ENCODE measurements at places on chromosomes 1 and 21. TPM values are rescaled to one million over a fixed set of nuclear protein-coding genes. Genes with fewer than 3 reads are reported as not detected.

DNA sequence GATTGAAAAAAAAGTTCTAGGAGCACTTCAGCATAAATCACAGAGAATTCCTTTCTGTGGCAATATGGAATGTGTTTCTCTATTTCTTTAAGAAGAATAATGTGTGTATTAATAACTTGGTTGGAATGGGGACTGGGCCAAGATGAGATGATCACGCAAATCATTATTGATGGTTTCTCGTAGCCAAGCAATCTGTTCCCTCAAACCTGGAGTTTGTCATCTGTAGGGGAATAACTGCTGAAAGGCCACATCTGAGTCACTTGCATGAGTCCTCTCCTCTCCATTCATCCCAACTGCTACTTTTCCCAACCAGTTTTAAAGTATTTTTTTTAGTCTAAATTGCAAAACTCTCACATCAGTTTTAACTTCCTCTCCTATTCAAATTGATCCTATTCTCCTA, 480.4 kb downstream of the PLPP3 start:
- DNase-seq, result no peak

DNA sequence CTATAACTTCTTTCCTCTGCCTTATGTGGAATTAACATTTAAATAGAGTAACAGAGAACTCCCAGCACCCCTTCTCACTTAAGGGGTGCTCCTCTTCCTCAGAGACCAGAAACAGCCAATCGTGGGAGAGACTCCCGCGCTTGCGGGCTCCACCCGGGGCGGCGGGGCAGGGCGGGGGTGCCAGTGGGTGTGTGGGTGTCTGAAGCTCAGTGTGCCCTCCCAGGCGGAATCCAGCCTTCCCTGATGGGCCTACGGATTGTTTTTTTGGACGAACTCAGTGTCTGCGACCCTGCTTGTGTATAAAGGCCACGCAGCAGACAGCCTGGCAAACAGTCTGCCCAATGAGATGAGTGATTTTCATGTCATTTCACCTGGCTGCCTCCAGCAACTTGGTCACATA, 6.2 kb downstream of the RCC2 start:
- DNase-seq, result no peak

- peak; percentile 66 for DNase-seq
Measured at GRCh38 chr1:242017580-242018233, 18.8 kb upstream of the MAP1LC3C start.

DNA sequence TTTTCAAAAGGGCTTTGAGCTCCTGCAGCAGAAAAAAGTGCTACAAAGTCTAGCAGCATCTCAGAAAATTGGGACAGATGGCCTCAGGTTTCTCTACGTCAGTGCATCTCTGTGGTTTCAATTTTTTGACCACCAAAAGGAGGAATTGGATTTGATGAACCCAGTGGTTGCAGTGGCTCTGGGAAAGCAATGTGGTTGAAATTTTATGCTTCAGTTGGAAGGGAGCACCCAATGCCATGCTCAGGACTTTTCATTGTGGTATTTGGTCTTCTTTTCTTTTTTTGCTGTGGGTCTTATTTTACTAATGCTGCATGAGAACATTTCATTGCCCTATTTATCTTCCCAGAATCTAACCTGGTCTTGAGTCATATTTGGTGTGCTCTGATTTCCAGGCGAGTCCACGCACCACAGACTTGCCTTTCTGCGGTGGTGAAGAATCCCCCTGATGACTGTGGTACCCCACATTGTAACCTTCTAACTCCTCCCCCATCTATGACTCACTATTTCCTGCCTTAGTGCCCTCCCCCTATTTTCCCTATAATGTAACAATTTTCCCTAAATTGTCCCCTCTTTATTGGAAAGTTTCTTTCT, 56.7 kb downstream of the S1PR1 start:
- DNase-seq, result no peak

GRCh38 chr1:37472281-37472680, 2.1 kb upstream of the ZC3H12A start:
- no peak for DNase-seq

DNA sequence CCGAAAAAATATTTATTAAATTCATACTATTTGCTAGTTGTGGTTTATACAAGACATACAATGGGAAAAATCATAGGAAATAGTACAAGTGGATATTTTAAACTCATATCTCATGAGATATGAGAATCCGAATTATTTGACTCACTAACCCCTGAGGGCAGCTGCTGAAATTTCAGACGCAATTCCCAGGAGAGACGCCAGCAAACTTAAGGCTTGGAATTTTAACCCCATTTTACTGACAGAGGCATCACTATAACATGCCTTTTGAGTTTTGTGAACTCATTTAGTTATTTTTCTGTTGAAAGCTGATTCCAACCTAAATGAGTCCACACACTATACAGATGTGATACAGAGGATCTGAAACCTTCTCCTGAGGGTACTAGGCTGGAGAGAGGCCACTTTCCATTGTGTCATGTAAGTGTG, 5.9 kb upstream of the MROH9 start:
- DNase-seq, result no peak

DNA sequence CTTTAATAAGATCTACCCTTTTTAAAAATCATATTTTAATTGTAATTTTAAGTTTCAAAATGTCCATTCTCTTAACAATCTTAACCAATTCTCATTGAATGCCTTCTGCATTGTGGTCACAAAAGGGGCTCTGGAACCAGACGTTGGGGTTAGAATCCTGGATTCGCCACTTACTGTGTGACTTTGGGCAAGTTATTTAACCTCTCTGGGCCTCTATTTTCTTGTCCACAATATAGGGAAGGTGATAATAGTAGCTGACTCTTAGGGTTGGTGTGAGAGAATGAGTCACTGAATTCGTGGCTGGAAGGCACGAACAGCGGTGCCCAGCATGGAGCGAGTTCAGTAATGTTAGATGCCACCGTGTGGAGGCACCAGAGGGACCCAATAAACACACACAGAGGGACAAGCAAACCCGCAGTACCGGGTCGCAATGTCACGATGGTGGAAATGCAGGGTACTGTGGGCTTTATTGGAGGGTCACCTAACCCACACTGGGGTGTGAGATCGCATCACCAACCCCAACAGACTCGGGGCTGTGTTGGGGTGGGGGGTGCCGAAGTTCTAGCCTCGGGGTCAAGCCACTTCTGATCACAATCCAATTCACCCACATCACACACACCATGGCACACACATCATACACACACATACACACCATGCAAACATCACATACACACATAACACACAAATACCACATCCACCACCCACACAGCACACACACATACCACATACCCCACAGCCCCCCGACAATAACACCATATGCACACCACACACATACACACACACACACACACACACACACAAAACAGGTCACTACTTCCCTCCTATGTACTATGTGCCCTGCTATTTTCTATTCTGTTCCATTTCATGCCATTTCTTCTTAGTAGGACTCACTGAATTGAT, 27.0 kb upstream of the IFNAR2 start:
- no peak for DNase-seq

GRCh38 chr1:30185313-30185712, 538.1 kb downstream of the MATN1 start:
- no peak for DNase-seq

DNA sequence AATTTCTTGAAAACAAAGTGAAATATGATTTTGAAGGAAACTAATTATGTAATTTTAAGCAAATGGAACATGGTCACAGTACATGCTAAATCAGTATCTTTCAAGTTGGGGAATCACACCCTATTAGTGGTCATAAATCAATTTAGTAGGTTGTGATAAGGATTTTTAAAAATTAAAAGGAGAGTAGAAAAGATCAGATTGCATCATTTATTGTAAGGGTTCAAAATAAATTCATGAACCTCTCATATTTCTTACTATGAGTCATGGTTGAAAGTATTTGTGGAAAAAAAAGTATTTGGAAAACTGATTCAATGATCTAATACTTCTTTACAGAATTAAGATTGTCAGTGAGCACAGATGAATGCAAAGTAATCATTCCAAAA, 14.6 kb downstream of the ADSS2 start:
- no peak for DNase-seq

DNA sequence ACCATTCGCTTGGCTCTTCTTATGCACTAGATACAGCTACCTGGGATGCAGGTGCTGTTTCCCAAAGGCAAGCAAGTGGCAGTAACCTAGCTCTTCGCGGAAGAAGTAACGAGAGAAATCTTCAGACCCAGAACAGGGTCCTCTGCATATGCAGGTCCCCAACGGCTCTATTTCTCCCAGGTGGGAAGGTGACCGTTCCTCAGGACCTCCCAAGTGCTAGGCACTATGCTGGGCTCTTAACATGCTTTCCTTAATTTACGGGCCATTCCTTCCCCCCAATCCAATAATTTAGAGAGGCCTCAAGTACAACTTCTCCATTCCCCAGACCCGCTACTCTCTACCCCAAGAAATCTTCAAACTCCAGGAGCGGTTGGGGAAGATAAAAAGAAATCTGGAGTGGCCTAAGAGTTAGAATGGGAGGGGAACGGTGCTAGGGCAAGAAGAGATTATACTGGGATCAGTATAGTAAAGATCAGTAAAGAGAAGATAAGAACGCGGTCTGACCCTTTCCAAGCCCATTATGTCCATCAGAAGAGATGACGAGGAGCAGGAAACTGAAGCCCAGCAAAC, 410 bp downstream of the TXNDC12 start:
- DNase-seq, result peak; percentile 6

- no peak for DNase-seq
Measured at GRCh38 chr21:29351691-29352090, 53.0 kb downstream of the BACH1 start.

DNA sequence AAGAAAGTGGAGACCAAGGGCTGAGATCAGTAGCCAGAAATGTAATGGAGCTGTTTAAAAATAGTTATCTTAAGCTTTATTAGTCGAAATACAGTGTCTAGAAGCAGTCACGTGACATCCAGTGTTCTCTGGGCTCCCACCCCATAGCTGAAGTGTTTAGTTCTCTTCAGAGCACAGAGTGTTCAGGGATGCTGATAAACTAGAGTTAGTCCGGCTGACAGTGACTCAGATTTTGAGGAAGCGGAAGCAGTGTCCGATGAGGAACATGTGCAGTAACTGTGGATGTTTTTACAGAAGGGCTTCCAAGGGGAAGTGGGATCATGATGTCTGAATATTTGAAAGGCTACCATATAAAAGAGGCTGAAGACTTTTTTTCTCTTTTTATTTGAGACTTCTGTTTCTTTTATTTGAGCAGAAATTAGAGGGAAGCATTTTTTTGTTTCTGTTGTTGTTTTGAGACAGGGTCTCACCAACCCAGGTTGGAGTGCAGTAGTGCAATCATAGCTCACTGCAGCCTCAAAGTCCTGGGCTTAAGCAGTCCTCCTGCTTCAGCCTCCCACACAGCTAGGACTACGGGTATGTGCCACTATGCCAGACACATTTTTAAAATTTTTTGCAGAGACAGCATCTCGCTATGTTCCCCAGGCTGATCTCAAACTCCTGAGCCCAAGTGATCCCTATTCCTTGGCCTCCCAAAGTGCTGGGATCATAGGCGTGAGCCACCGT, 124.2 kb downstream of the GALNT2 start:
- DNase-seq, result no peak

- no peak for DNase-seq
Measured at GRCh38 chr1:227006226-227006796, 66.2 kb downstream of the COQ8A start.

GRCh38 chr1:198878566-198878965, 239.7 kb downstream of the PTPRC start:
- no peak for DNase-seq

GRCh38 chr1:1020000-1020404, at the start of gene AGRN:
Gene AGRN (plus strand): TSS chr1:1020120. CDS start chr1:1020173, 53 bp downstream.
- DNase-seq, result peak; percentile 85

DNA sequence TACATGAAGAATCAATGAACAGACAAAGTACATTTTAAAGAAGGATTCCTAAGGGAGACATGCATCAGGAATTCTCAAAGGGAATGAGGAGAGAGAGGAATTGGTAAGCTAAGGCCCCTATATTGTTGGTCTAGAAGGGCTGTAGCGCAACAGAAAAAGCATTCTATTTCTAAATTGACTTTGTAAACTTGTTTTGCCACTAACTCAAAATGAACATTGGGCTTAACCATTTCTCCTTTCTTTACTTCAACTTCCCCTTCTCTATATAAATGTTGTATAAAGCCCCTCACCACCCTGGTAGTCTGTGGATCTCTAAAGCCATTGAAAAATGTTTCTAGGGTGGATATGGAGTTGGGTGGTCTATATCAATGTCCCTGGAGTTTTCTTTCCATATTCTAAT, 20.4 kb upstream of the OR6N2 start:
- no peak for DNase-seq

GRCh38 chr1:117161887-117162286, 40.3 kb upstream of the TRIM45 start:
- no peak for DNase-seq

DNA sequence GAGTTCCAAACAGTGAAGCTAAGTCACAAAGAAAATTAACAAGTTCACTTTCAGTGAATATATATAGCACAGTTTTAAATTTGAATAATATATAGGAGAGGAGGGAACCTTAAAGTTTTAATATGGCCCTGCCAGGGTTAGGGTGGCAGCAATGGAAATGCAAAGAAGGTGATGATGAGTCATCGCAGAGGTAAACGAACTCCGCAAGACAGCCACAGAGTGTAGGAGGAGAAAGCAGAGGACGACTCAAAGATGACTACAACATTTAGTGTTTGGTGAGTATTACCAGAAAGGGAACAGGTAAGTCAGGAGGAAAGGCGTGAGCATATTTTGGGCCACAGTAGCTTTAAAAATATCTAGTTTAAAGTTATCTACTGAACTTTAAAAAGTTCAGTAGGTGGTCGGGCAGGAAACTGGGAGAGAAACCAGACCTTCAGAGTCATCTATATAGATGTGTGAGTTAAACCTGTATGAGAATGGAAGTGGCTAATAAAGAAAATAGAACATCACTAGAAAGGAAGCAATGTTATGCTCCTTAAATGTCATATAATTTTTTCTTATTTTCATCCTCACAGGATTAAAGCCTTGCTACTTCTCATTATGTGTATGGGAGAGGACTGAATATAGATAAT, 75.7 kb downstream of the UCHL5 start:
- DNase-seq, result no peak

DNA sequence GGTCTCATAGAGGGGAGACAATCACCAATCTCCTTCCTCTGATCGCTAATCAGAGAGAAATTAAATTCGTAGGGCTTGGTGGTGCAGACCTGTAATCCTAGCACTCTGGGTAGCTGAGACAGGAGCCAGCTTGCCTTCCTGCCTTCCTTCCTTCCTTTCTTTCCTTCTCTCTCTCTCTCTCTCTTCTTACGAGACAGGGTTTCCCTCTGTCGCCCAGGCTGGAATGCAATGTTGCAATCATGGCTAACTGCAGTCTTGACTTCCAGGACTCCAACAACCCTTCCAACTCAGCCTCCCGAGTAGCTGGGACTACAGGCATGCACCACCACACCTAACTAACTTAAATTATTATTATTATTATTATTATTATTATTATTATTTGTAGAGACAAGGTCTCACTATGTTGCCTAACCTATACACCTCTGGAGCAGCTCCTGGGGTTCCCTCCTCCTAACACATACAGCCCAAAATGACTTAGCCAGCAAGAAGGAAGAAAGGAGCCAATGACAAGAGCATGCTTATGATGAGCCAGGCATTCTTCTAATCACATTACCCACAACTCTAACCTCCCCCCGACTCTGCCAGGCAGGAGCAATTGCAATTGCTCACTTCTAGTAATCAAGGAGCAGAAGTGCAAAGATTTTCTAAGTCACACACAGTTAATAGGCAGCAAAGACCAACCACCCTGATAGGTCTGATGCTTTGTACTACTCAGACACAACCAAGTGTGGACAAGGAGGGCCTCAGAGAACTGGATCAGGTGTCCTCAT, 105.4 kb upstream of the F3 start:
- DNase-seq, result no peak

Gene FCRL6
- not detected for total RNA-seq

Gene FH
- 83.8 TPM for total RNA-seq

Gene AMY1C
- not detected for total RNA-seq

Gene DMBX1
- 0.06 TPM for total RNA-seq

Gene HAO2
- total RNA-seq, result not detected

Gene MMP23B
- total RNA-seq, result 4.2 TPM
